Kidney (tissue), 22 donors: ENCODE measurements at places on chromosomes 1 and 21. TPM values are rescaled to one million over a fixed set of nuclear protein-coding genes. Genes with fewer than 3 reads are reported as not detected.
A peak's percentile ranks its signal among the peaks of the same experiment; 100 is the strongest.

- no peak for DNase-seq
Observed at GRCh38 chr1:229047161-229047839, 223.6 kb upstream of the RAB4A start.

DNA sequence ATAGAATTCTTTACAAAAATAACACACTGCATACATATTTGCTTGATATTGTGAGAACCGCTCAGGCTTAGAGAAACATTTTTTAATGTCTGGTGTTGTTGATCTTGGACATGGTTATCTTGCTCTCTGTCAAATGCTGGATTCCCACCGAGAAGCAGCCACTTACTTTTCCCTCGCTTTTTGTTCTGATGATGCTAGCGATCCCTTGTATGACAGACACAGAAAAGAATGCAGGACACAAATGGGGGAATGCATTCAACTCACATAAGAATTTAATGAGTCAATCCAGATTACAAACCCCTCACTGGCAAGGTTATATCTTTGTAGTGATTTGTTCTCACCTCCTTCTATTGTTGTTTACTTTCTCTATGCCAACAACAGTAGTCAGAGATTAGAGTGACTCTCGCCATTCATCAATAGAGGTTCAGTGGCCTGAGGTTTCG is 76.8 kb upstream of the AKT3 start:
- DNase-seq, result peak; percentile 4

- no peak for DNase-seq
Observed at GRCh38 chr21:42565886-42566523, 52.4 kb downstream of the SLC37A1 start.

DNA sequence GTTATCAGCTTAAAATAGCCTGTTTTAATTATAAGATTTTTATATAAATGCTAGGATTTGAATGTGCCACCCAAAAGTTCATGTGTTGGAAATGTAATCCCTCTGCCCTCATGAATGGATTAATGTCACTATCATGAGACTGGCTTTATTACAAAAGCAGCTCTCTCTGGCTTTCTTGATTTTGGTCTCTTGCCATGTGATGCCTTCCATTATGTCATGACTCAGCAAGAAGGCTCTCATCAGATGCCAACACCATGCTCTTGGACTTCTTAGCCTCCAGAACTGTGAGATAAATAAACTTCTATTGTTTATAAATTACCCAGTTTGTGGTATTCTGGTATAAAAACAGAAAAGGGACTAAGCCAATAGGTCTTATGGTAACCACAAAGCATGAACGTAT is 6.9 kb upstream of the PRSS38 start:
- DNase-seq, result no peak

GRCh38 chr1:204344665-204345355 is 14.9 kb downstream of the PLEKHA6 start:
- DNase-seq, result no peak

The DCST2 gene
- 0.43 TPM for polyA plus RNA-seq

DNA sequence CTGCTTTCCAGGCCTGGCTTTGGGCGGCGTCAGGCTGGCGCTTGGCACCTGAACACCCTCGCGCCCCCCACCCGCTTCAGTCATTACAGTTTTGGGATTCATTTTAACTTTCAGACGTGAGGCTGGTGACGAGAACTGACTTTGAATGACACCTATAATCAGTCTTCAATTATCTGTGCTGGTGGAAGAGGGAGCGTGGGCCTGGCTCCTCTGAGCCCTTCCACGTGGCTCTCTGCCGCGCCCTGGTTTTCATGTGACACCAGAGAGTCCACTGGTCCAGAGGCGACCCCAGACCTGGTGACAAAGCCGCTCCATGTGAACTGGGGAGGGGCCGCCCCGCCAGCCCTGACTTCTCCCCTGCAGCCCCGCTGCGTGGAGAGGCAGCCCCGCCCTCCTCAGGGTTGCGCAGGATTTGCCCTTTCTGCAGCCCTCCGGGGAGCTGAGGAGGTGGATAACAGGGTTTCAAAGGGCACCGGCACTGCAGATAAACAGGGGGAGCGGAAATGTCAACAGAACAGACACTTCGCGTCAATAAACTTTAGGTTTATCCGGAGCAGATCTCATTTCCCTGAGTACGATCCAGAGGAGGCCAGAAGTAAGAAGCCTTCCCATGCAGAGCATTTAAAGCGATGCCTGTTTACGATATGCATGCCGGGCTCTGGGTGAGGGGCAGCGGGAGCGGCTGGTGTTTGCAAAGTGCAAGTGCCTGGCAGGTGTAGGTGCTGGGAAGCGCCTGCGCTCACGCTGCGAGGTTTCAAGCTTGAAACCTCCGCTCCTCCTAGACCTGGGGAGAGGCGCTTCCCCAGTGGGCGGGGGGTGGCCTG is 56.4 kb downstream of the AJAP1 start:
- peak; percentile 81 for DNase-seq

DNA sequence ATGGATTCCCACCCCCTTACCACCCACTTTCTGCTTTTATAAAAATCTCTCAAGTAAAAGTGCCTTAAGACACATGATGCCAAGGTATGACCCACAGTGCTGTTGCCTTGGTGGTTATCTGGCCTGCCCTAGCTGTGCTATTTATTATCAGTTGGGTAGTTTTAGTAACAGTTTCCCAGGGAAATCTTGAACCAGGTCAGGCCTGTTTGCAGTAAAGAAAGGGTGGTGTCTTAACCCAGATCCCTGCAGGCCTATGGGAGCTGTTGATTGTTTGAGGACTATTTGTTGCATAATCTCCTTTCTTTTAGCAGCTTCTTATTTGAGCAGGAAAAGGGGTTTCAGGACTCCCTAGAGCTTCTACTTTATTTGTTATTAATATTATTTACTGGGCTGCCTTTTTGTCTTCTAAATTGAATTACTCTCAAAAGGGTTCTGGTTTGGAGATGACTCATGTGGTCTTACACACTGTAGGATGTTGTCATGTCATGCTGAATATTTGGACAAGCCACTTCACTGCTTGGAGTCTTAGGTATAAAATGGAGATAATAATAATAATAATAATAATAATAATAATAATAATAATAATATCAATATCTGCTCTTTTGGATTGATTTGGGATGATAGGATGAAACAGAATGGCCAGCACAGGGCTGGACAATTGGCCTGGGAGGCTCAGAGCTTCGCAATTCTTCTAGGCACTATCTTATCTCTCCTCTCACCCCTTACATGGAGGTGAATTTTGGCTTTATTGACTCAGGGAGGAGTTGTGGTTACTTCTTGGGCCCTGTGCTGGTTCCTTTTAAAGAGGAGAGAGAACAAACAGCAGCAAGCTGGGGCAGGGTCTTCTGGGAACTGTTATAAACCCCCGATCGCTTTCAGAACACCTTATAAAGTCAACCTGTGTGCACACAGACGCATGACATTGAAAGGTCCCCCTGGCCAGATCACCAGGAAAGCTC is 252.1 kb downstream of the PRDM2 start:
- DNase-seq, result no peak

- DNase-seq, result no peak
Observed at GRCh38 chr1:59645893-59646292, 168.9 kb upstream of the HOOK1 start.

- no peak for DNase-seq
Observed at GRCh38 chr1:59238993-59239392, 57.9 kb upstream of the FGGY start.

- no peak for DNase-seq
Observed at GRCh38 chr1:6519491-6519934, 28.0 kb upstream of the PLEKHG5 start.

DNA sequence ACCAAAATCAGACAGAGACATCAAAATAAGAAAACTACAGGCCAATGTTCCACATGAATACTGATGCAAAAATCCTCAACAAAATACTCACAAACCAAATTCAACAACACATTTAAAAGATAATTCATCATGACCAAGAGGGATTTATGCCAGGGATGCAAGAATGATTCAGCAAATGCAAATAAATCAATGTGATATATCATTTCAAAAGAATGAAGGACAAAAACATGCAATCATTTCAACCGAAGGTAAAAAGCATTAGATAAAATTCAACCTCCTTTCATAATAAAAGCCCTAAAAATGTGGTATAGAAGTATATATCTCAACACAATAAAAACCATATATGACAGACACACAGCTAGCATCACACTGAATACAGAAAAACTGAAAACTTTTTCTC is 81.5 kb upstream of the LYPLAL1 start:
- DNase-seq, result no peak

DNA sequence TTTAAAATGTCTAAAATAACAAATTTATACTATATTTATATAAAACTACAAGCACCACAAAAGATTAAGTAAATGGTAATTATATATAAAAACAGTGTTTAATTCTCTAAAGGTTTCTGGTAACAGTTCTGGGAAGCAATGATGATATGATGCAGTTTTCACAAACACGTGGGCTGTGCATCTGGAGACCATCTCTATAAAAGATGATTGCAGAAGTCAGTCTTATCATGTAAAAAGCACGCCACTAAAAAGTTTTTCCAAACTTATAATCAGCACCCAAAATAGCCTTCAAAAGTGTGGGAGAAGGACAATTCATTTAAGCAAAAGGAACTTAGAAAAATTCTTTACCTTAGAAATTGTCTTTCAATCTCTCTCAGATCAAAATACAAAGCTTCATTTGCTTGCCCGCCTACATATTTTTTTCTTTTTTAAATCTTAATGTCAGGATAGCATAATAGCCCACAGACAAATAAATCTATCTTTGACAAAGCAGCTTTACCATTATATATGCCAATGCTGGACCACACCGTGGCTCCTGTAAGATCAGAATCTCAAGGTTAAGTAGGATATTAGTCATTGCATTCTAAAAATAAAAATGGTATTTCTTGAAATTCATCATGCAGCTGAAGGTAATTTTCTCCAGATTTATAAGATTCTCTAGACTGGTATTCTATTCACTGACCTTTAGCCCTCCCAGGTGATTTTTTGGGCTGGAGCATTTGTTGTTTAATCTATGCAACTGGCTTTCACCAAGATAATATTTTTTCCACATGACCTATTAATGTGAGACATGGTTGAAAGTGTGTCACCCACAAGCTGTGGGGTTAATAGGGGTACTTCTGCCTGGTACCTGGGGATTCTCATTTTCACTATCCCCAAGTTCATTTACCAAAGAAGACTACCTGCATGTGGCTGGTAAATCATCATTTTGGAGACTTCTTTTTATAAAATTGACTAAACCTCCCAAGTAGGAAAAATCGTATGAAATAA is 189.6 kb upstream of the ST6GALNAC5 start:
- no peak for DNase-seq

- DNase-seq, result no peak
Observed at GRCh38 chr1:93699049-93699384, 17.4 kb upstream of the BCAR3 start.

GRCh38 chr1:165481820-165482532 is 37.0 kb upstream of the RXRG start:
- no peak for DNase-seq

GRCh38 chr1:228015276-228016180 is 8.7 kb downstream of the WNT3A start:
- peak; percentile 0 for DNase-seq

DNA sequence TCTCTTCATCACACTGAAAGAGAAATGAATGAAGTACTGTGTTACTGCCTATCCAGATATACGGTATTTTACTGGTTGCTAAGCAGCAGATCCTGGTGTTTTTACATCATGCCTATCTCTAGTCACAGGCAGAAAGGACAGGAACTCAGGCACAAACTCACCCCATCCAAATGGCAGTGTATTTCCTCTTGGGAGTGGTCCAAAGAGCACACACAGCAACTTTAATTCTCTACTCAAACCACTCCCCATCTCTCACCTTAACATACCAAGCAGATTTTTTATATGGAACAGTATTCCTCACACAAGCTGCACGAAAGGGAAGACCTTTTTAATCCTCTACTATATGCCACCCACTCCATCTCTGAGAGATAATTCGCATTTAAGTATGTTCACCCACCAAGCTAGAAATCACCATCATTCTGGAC is 27.3 kb downstream of the EIF4G3 start:
- DNase-seq, result no peak

- peak; percentile 62 for DNase-seq
Observed at GRCh38 chr1:155324717-155325602, 4.3 kb downstream of the RUSC1 start.

- DNase-seq, result no peak
Observed at GRCh38 chr1:185895208-185895900, 161.2 kb downstream of the HMCN1 start.

GRCh38 chr21:27817074-27817473 is 850.2 kb upstream of the ADAMTS5 start:
- no peak for DNase-seq

The COL6A1 gene
- 112 TPM for polyA plus RNA-seq

The LCE3D gene
- polyA plus RNA-seq, result not detected

DNA sequence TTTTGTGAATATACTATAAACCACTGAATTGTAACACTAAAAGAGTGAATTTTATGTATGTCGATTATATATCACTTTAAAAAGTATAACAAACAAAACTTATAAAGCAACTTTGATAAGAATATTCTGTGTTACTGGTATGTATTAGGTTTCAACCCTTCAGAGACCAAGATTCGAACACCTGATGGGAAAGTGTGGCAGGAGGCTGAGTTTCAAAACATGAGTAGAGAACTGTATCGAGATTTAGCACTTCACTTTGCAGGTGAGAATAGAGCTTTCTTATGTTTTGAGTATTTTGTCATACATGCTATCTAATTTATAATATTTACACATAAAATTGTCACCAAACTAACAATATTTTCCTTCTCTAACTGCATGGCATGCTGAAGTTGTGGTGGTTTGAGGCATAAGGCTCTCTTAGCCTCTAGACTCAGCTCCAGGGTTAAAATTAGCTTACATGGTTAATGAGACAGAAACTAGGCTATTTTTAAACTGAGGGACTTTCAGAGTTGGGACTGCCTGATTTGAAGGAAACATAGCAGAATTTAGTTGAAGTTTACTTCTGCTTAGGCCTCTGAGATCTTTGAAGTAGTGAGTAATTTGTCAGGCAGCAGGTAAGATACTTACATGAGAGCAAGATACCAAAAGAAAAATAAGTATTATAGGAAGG is 48.6 kb downstream of the CEP350 start:
- no peak for DNase-seq

DNA sequence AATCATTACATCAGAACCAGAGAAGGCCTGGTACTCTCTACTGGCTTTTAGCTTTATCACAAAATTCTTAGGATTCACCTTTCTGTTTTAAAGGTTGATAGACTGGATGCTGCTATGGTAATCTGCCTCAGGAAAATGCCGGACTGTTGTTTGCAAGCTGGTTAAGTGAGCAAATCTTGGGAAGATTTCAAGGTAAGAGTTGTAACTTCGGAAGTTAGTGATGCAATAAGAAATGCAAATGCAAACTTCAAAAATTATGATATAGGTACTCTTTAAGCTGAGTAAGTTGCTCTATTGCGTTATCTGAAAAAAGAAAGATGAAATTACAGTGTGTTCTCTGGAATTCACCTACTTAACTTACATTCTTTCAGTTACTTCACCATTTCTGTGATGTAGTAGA is 4.4 kb upstream of the SLC16A1 start:
- DNase-seq, result no peak

The CYP4B1 gene
- 4.8 TPM for polyA plus RNA-seq

DNA sequence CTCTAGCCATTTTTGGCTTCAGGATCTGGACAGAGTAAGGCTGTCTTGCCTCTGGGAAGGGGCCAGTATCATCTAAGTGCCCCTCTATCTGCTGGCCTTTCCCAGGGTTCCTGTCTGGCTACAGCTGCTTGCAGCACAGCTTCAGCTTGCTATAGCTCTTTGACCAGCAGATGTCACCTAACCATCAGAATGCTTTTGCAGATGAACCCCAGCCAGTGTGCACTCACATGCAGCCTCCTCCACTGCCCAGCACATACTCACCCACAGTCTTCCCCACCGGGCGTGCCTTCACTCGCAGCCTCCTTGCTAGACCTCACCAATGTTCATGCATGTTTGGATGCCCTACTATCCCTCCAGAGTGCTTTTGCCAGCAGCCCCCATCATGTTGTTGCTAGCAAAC is 769.0 kb downstream of the BRINP3 start:
- DNase-seq, result no peak
